Brain microvascular endothelial cell (primary cell): ENCODE measurements at places on chromosomes 4 and X.

DNA sequence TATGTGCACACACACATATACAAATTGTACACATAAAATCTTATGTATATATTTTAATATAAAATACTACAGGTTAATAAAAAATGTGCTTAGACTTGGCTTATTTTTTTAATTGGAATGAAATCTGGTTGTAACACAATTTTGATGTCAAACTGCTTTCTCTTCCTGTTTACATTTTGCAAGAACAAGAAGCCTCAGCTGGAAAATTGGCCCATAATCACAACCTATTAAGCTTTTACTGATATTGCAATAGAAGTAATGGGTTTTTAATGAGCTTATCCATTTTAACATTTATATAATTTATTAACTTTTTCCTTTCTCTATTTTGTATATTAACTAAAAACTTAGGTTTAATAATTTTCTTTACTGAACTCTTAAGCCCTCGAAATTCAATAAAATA, 165.9 kb downstream of the PCDH10 start:
- no peak for DNase-seq

GRCh38 chrX:152958047-152958446, 35.9 kb downstream of the PNMA5 start:
- DNase-seq, result no peak

DNA sequence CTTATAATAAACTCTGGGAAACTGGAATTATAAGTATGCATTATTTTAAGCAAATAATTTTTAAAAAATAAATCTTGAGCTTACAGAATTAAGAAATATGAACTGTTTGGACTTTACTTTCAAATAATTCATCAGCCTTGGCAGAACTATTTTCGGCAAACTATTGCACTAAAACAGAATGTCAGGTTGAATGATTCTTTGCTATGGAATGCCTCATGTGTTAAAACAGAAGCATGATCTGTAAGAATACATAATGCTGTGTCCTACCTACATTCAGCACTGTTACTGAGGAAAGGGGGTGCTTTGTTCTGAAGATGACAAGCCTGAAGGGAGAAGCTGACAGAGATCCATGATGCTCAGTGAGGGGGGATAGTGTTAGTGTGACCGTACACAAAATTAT, 55.6 kb upstream of the EXOC1L start:
- no peak for DNase-seq

GRCh38 chrX:155026420-155026726, 271 bp upstream of the FUNDC2 start:
- no peak for DNase-seq

DNA sequence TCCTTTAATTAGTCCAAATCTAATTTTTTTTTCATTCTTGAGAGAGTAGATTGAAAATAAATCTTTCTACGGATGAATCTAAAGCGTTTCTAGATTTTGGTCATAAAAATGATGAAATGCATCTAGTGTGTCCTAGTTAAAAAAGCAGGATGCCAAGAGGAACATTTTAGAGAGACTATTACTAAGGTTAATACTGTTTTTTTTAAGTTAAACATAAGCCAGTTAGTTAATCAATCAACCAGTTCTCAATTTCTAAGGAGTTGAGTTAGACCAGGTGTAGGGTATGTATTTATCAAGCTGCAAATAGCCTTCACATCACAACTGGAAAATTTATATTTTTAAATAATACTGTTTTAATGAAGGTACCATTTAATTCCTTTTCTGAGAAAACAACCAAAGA, 679.5 kb upstream of the IGFBP7 start:
- no peak for DNase-seq

DNA sequence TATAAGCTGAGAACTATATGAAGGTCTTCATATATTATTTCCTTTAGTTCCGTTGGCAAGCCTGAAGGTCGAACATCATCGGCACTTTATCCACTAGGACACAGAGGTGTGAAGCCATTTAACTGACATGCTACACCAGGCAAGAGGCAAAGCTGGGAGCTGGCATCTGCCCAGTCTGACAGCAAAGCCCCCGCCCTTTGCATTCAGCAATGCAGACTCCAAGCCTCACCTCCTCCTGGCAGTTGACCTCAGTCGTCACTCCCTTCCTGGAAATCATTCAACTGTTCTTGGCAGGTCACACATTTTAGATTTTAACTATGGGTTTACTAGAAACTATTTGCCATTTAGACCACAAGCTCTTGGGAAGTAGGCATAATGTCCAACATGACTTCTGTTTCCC, 135.8 kb upstream of the FRG1 start:
- no peak for DNase-seq

GRCh38 chrX:112979879-112980278, 139.2 kb upstream of the AMOT start:
- DNase-seq, result no peak

- no peak for DNase-seq
Measured at GRCh38 chr4:8700531-8700930, 108.0 kb downstream of the CPZ start.

- no peak for DNase-seq
Measured at GRCh38 chr4:82287720-82288119, 86.1 kb downstream of the HNRNPD start.

GRCh38 chrX:44234541-44234940, 108.9 kb downstream of the EFHC2 start:
- DNase-seq, result no peak

GRCh38 chrX:72382202-72382595, 76.5 kb upstream of the CITED1 start:
- DNase-seq, result no peak

GRCh38 chr4:687048-687970, 1.6 kb downstream of the SLC49A3 start:
- peak; percentile 88 for DNase-seq
